ENCODE measurements at places on chromosomes 1 and 21.

DNA sequence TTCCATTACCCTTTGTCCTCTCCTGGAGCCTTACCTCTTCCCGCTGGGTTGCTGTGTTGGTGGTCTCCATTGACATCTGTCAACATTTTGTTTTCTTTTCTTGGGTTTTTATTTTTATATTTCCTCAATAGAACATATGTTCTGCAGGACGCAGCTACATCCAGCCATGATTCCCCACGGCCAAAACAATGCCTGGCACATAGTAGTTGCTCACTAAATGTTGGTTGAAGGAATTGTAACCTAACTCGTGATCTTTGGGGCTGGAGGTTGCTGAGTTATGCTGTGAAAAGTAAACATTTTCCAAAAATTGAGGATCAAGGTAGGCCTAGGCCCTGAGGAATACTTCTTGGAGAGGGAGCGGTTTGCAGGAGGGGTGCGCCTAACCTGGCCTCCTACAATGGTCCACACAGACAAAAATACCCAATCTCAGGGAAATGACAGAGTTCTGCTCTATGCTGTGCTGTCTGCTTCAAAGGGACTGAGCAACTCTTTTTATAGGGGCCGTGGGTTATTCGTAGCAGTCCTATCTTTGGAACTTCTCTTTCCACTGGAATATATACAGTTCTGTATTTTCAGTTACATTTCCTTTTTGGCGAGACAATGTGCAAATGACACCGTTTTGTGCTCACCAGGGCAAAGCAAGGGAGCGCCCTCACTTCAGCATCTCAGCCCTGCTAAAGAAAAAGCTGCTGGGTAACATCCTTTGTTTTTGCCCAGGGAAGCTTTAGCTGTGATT, 1.4 kb downstream of the PDPN start:
- DNase-seq = peak; percentile 3

DNA sequence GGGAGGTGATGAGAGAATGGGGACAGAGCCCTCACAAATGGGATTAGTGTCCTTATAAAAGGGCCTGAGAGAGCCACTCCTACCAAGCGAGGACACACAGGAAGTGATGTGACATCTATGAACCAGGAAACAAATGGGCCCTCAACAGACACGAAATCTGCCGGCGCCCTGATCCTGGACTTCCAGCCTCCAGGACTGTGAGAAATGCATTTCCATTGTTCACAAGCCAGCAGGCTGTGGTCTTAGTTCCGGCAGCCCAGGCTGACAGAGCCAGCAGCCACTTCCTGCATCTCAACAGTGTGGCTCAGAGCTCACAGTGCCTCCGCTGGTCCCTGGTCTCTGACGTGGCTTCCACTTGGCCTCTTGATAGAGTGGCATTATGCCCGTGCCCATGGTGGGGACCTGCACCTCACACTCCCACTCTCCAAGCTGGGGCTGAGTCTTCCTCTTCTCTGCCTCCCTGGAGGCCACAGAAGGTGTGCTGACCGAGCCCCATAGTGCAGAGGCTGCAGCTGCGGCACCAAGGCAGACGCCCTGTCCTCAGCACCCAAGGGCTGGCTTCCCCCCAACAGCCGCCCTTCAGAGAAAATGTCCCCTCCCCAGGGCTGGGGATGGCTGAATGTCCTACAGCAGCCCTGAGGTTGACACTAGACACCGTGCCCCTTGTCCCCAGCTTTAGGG, 44.9 kb downstream of the ACOT7 start:
- no peak for DNase-seq

DNA sequence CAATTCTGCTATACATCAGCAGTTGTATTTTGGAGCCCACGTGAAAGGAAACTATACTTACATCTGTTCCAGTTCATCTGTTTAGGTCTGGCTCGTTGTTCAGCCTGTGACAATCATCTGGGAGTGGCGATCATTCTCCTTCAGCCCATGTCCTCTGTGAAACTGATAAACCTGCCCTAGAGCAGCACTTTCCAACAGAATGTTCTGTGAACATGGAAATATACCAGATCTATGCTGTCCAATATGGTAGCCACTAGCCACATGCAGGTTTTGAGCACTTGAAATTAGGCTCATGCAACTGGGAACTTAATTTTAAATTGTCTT, 24.5 kb upstream of the COQ8A start:
- no peak for DNase-seq

DNA sequence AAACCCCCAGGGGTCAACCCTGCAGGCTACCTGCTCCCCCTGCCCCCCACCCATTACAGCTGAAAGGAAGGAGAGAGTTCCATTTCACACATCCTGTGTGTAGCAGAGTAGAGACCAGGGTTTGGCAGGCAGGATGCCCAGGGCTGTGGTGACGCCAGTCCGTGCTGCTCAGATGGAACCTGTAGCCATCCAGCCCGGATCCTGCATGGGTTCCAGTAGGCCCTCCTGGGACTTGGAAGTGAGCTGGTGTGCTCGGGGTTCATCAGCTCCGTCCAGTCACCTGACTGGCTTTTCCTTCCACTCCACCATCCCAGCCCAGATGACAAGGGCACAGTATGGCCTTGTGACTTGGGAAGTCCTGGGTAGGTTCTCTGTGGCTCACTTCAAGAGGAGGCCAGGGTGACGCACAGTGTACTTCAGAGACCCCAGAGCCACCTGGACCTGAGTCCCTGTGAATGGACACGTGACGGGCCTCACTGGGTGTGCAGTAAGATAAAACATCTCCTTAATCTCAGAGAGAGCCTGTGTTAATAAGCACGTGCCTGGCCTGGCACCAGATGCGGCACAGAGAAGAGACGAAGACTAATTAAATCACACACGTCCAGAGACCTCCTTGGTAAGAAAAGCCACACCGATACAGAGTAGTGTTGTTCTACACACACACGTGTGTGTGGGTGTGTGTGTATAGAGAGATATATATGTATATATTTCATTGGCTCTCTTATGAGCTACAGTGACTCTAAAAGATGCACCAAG, 16.0 kb downstream of the ITPKB start:
- DNase-seq = no peak

- no peak for DNase-seq
These were observed 75.2 kb upstream of the C1orf21 start for GRCh38 chr1:184311580-184311979.

GRCh38 chr1:4527819-4528218, 126.6 kb upstream of the AJAP1 start:
- no peak for DNase-seq

DNA sequence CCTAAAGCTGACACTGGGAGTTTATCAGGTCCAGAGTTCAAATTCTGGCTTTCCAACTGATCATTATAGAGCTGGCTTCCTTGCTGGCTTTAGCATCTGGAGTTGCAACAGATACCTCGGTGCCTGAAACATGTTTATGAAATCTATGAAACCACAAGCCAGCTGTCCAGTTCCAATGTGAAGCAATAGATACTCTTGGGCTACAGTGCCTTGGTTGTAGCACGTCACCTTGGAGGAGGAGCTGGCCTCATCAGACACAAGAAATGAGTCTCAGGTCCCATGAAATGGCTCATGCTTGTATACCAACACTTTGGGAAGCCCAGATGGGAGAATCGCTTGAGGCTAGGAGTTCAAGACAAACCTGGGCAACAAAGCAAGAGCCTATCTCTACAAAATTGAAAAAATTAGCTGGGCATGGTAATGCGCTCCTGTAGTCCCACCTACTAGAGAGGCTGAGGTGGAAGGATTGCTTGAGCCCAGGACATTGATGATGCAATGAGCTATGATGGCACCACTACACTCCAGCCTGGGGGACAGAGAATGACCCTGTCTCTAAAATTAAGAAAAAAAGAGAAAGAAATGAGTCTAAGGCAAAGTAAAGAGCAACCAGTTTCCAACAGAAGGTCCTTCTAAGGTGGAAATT, 132.5 kb upstream of the ZNF648 start:
- DNase-seq = no peak

GRCh38 chr1:17434016-17434415, 5.5 kb downstream of the RCC2 start:
- no peak for DNase-seq

GRCh38 chr1:15734296-15734695, 1.8 kb upstream of the SLC25A34 start:
- no peak for DNase-seq

GRCh38 chr1:165632152-165632469, 1.1 kb downstream of the MGST3 start:
- DNase-seq = no peak

GRCh38 chr1:223820971-223821370, 24.8 kb downstream of the TP53BP2 start:
- no peak for DNase-seq

DNA sequence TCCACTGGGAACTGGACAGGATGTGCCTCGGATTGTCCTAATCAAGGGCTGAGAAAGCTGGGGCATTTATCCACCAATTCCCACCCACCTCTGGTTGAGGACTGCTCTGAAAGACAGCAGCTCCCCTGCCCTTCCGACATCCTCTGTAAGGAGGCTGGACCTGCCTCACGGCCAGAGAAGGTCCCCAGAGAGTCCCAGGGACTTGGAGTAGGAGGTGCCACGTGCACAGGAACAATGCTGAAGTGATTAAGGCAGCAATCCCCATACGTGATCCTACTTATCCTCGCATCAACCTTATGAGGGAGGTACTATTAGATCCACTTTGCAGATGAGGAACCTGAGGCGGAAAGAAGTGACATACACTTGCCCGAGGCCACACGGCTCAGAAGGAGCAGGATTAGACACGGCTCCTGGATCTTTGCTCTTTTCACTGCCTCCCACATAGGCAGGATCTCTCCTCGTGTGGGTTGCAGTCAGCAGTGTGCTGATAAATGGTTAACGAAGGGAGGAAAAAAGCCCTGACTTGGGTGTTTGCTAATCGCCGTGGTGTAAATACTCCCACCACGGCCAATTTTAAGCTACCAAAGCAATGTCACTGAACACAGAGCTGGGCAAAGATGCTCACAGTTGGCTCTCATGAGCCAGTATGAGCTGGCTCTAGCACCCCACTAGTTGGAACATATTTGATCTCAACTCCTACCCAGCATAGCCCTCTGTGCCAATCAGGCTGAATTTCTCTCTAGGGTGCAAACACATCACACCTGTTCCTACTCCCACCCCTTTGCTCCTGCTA, 18.6 kb upstream of the LDLRAP1 start:
- DNase-seq = no peak

- no peak for DNase-seq
These were observed 29.2 kb downstream of the DNASE2B start for GRCh38 chr1:84427250-84428188.

GRCh38 chr1:48697066-48697707, 79.5 kb downstream of the BEND5 start:
- peak; percentile 65 for DNase-seq

DNA sequence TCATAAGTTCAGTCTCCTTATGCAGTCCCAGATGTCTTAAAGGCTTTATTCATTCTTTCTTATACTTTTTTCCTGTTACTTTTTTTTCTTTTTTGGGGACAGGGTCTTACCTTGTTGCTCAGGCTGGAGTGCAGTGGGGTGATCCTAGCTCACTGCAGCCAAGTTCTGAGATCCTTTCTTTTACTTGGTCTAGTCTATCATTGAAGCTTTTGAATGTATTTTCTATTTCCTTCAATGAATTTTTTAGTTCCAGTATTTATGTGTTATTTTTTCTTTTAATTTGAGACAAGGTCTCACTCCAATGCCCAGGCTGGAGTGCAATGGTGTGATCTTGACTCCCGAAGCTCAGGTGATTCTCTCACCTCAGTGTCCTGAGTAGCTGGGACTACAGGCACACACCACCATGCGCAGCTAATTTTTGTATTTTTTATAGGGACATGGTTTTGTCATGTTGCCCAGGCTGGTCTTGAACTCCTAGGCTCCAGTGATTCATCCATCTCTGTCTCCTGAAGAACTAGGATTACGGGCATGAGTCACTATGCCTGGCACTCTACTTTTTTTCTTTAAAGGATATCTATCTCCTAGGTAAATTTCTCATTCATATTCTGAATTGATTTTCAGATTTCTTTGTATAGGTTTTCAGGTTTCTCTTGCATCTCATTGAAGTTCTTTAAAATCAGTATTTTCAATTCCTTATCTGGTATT, 26.1 kb upstream of the GTF2B start:
- no peak for DNase-seq

DNA sequence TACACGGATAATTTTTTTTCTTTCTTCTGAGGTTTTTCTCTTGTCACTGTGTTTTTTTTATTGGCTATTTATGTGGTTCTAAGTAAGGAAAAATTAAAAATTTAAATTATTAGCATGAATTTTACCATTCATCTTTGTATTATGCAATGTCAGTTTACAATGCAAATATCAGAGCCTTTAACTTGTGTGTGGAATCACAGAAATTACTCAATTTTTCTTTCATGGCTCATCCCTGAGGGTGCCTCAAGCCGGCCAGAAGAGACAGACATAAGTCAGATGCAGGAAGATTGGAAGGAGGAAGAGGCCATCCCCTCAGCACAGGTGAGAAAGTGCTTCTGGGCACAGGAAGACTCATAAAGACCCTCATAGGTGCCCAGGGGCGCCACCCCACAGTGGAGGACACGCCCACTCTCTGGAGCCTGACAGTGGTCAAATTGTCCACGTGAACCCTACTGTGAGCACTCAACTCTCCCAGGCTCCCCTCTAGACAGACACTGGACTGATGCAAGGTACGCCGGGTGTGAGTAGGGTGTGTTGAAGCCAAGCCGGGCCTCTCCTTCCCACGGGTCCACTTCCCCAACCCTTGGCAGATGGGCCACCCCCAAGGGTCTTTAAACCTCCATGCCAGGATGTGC, 9.5 kb upstream of the LDLRAP1 start:
- DNase-seq = no peak

DNA sequence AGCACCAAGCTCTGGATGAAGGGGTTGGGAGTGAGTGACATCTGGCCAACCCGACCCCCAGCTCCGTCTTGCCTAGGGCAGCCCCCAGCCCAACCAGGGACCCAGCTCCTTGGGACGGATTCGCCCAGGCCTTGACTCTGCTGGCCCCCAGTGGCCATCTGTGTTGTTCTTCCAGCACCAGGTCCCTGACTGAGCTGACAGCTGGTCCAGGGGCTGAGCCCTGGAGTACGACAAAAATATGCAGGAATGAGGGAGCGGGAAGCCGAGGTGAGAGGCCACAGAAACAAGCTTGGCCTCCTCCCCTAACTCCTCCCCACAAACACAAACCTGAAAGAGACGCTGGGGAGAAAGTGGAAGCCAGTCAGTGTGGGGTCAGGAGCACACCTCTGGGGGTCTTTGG, 55.0 kb upstream of the PAX7 start:
- peak; percentile 69 for DNase-seq

GRCh38 chr1:233664253-233664652, 50.3 kb downstream of the KCNK1 start:
- DNase-seq = no peak

All from HEK293T (cell line).